BJ (cell line): ENCODE measurements at places on chromosomes 4 and X.

DNA sequence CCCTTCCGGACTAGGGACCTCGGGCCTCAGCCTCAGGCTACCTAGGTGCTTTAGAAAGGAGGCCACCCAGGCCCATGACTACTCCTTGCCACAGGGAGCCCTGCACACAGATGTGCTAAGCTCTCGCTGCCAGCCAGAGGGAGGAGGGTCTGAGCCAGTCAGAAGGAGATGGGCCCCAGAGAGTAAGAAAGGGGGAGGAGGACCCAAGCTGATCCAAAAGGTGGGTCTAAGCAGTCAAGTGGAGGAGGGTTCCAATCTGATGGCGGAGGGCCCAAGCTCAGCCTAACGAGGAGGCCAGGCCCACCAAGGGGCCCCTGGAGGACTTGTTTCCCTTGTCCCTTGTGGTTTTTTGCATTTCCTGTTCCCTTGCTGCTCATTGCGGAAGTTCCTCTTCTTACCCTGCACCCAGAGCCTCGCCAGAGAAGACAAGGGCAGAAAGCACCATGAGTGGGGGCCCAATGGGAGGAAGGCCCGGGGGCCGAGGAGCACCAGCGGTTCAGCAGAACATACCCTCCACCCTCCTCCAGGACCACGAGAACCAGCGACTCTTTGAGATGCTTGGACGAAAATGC, at the start of gene WAS:
TSS of gene WAS (plus strand) at position 389 of the 572 bp plus-strand sequence. CDS start at position 444, 55 bp downstream.
- no peak for DNase-seq

DNA sequence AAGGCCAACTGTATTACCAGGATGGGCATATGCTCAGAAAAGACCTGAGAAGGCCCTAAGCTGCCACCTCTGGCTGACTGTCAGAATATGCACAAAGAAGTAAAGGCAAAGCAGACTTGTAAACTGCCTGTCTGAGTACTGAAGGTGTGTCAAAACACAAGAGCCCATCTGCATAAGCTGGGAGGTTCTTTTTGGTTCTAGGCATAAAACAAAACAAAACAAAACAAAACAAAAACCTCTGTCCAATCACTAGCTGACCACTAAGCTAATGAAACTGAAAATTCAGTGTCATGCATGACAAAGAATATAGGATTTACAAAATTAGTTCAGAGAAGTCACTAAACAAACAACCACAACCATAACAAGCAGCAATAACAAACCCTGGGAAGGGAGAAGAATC, 20.6 kb downstream of the SH3D19 start:
- DNase-seq: no peak

GRCh38 chr4:129438456-129438981, 342.6 kb downstream of the C4orf33 start:
- no peak for DNase-seq

- no peak for DNase-seq
Observed at GRCh38 chr4:71784569-71785197, 804 bp upstream of the GC start.

DNA sequence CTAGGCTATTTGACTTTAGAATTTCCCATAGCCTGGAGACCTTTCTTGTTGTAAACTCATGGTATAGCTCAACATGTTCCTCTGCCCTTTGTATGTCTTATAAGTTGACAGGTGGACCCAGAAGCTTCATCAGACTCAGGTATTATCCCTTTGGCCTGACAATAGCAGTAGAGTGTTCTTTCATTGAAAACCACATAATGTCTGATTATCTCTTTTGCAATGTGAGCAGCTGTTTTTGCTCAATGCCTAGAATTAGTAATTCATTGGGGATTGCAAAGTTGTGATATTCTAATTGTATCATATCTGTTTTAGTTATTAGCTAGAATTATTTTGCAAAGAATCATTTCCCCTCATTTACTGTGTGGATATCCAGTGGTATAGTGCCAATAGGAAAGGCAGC, 27.5 kb downstream of the TBC1D19 start:
- no peak for DNase-seq

GRCh38 chr4:188934320-188934962, 795.2 kb downstream of the TRIML1 start:
- DNase-seq: no peak

GRCh38 chrX:119093991-119094735, 21.4 kb downstream of the CT47C1 start:
- DNase-seq: no peak

DNA sequence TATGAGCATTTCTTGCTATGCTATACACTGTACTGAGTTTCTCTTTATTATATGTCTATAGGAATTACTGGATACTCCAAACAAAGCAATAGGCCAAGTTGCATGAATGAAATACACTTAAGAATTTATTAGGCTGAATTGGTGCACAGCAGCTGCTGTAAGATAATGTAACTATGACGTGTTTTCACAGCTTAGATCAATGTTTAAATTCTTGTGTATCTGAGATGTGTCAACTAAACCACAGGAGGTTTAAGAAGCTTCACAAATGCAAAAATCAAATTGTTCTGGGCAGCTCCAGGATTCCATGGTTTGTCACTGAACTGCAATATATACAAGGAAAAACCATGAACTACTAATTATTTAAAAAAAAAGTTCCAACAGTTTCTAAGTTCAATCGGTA, 156.7 kb downstream of the MAPK10 start:
- no peak for DNase-seq

GRCh38 chr4:128424527-128425497, 137.2 kb upstream of the PGRMC2 start:
- DNase-seq: no peak

- no peak for DNase-seq
Observed at GRCh38 chr4:126221717-126222340, 907.1 kb downstream of the FAT4 start.

DNA sequence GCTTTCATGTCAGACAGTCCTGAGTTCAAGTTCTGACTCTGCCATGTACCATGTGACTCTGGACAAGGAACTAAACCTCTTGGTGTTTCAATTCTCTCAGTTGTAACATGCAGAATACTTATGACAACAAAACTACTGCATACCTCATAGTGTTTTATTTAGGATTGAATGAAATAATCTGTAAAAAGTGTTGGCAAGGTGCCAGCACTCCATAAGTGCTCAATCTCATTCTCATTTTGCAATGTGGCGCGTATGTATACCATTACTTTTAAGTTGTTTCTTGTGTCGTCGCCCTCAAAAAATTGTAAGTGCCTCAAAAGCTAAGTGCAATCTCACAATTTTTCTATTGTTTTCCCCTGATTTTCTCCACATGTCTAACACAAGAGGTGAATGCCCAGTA, 62.5 kb downstream of the IGSF1 start:
- no peak for DNase-seq

- no peak for DNase-seq
Observed at GRCh38 chr4:78951862-78952472, 12.7 kb upstream of the PAQR3 start.

- no peak for DNase-seq
Observed at GRCh38 chrX:120090208-120090607, 12.7 kb upstream of the RHOXF2B start.

- DNase-seq: no peak
Observed at GRCh38 chr4:120812216-120812615, 110.3 kb downstream of the PRDM5 start.

GRCh38 chr4:14008494-14008893, 381.0 kb upstream of the BOD1L1 start:
- no peak for DNase-seq

GRCh38 chr4:156773648-156774357, 197.8 kb downstream of the PDGFC start:
- DNase-seq: no peak

GRCh38 chr4:170414961-170415360, 325.2 kb upstream of the AADAT start:
- DNase-seq: no peak

DNA sequence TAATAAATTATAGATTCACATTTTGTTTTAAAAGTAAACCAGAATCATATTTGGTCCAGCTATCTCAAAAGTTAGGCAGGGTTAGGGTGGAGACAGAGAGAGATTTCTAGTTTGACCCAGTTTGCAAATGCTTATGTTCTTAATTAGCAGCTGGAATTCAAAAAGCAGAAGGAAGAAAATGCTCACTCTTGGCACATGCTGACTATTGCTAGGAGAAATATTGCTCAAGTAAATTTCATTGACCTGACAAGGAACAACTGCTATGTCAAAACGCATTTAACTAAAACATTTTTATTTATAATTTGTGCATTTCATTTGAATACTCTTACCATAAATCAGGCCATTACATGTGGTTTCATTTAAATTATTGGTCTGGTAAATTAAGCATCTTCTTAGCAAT, 131.8 kb downstream of the GLRA3 start:
- DNase-seq: peak; percentile 21
